Aorta (tissue), 5 donors: ENCODE measurements at places on chromosomes 12 and 14.

GRCh38 chr12:57048423-57049118 lies 1.4 kb downstream of the MYO1A start:
- no peaks in the 10 kb centered on the region for H3K27me3 ChIP-seq
- no peak overlapping the region for H3K27ac ChIP-seq
- H3K4me1 ChIP-seq: no peaks in the 10 kb centered on the region
- no peaks in the 10 kb centered on the region for H3K36me3 ChIP-seq
- H3K4me3 ChIP-seq: no peak overlapping the region

DNA sequence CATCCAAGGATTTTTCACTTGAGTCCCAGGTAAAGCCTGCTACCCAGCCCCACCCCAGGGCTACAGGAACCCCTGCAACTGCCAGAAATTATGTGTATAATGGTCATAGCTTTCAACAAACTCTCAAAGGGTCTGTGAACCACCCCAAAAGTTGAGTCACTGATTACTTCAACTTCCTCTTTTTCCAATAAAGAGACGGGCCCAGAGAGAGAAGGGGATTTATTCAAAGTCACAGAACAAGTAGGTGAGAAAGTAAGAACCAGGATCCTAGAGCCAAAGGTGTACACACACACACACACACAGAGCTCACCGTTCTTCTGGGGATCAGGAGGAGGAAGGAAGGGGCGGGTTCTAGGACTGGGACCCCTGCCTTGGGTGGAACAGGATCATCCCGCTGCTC lies 4.8 kb upstream of the ITPK1 start:
- DNase-seq: no peak
- H3K4me3 ChIP-seq: no peak overlapping the region

DNA sequence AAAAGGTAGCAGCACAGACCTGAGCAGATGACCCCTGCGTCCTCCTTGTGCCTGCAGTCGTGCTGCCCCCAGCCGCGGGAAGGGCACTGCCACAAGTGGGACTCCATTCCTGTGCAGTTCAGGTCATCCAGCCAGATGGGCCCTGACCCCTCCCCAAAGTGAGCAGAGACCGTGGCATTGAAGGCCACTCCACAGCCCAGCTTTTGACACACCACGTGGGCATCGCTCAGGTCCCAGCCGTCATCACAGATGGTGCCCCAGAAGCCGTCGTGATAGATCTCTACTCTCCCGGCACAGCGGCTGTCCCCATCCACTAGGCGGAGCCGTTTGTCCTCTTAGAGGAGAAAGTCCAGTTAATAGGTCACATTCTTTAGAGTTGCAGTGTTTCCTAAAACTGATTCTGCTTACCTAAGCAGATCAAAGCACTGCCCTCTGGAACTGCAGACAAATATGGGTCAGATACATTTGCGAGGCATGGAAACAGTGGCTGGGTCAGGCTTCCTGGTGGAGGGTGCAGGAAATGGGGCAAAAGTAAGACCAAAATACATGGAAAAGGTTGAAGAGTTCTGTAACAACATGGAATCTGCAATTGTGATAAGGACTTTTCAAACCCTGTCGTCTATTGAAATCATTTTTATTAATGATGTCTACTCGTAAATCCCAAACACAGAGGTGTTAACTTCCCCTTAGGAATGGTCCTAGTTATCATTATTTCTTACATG lies 69.4 kb downstream of the CD163L1 start:
- H3K4me1 ChIP-seq: no peaks in the 10 kb centered on the region
- no peaks in the 10 kb centered on the region for H3K27me3 ChIP-seq
- H3K27ac ChIP-seq: no peak overlapping the region
- no peaks in the 10 kb centered on the region for H3K36me3 ChIP-seq

- DNase-seq: no peak
- H3K27ac ChIP-seq: no peak overlapping the region
- H3K36me3 ChIP-seq: no peaks in the 10 kb centered on the region
- no peaks in the 10 kb centered on the region for H3K4me1 ChIP-seq
- H3K27me3 ChIP-seq: no peaks in the 10 kb centered on the region
- no peak overlapping the region for H3K4me3 ChIP-seq
Observed at GRCh38 chr12:94872671-94872970, 130.9 kb downstream of the NDUFA12 start.

DNA sequence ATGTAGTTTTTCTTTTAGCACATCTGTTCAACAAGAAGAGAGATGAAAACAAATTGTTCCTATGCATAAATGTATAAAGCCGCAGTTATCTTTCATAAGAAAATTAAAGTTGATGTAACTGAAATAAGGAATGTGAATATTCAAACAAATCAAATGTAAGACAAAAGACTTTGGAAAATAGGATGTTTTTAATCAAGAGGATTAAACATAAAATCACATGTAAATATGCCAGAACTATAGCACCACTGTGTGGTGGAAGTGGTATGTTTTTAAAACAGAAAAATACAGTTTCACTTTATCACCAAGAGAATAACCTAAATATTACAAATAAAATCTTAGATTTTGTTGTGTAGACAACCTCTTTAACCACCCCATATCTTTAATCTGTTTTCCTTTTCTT lies 40.4 kb downstream of the CAPS2 start:
- DNase-seq: no peak
- H3K36me3 ChIP-seq: no peaks in the 10 kb centered on the region
- H3K4me1 ChIP-seq: no peaks in the 10 kb centered on the region

- no peak for DNase-seq
- no peak overlapping the region for H3K27ac ChIP-seq
- H3K4me1 ChIP-seq: peaks cover 1% of the 10 kb centered on the region
- no peaks in the 10 kb centered on the region for H3K36me3 ChIP-seq
- H3K4me3 ChIP-seq: no peak overlapping the region
Observed at GRCh38 chr12:15677228-15677627, 112.0 kb downstream of the EPS8 start.

GRCh38 chr14:23861666-23862065 lies 91.9 kb upstream of the DHRS4 start:
- H3K27me3 ChIP-seq: no peaks in the 10 kb centered on the region
- H3K4me1 ChIP-seq: no peaks in the 10 kb centered on the region
- no peaks in the 10 kb centered on the region for H3K36me3 ChIP-seq
- no peak overlapping the region for H3K4me3 ChIP-seq

DNA sequence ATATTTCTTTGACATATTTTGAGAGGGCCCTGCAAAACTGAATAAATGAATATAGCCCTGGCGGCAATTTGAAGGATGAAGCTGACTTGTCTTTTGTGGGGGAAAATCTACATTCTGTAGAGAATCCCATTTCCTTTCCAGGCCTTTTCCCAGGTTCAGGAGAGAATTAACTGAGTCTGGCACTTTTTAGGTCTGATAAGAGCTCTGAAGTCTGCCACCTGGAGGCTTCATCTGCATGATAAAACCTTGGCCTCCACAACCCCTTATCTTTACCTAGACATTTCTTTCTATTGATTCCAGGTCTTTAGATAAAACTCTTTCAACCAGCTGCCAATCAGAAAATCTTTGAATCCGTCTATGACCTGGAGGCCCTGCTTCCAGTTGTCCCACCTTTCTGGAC lies 299.4 kb downstream of the ETNK1 start:
- no peak overlapping the region for H3K27ac ChIP-seq
- H3K4me1 ChIP-seq: no peaks in the 10 kb centered on the region
- H3K4me3 ChIP-seq: no peak overlapping the region
- H3K27me3 ChIP-seq: no peaks in the 10 kb centered on the region

GRCh38 chr14:31592122-31592521 lies 30.9 kb downstream of the NUBPL start:
- H3K4me3 ChIP-seq: no peak overlapping the region
- H3K4me1 ChIP-seq: no peaks in the 10 kb centered on the region
- no peak overlapping the region for H3K27ac ChIP-seq
- no peaks in the 10 kb centered on the region for H3K27me3 ChIP-seq
- DNase-seq: no peak

- no peak overlapping the region for H3K27ac ChIP-seq
- no peaks in the 10 kb centered on the region for H3K4me1 ChIP-seq
- no peaks in the 10 kb centered on the region for H3K36me3 ChIP-seq
- DNase-seq: no peak
- no peak overlapping the region for H3K4me3 ChIP-seq
- no peaks in the 10 kb centered on the region for H3K27me3 ChIP-seq
Observed at GRCh38 chr12:62586850-62587249, 120.2 kb downstream of the MON2 start.

DNA sequence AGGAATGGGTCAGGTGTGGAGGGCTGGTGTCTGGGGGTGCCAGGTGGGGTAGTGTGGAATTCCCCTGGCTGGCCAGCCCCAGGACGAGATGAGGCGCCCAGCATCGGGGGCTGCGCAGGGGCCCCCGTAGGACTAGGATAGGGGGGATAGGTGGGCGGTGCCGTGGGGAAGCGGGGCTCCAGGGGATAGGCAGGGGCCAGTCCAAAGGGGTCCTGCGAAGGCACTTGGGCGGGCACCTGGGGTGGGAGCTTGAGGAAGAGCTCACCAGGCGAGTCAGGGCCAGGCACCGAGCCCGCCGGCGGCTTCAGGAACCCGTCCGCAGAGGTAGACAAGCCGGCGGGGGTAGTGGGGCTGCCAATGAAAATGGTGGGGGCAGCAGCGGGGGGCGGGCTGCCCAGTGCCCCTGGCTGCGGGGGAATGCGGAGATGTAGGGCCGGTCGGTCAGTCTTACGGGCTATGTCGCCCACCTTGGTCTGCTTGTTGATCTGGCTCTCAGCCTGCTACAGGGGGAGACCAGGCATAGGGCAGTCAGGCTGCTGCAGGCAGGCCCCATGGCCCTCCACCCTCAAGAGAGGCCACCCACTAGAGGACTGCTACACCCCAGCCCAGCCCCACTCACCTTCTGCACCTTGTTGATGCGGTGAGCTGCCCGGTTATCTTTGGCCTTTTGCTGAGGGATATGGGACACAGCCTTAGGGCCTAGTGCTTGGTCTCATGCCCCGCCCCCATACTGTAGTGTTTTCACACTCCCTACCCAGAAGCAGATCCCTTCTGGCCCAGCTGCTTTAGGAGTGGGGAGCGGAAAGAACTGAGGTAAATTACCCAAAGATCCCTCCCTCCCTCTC lies 19.3 kb downstream of the KMT2D start:
- no peaks in the 10 kb centered on the region for H3K4me1 ChIP-seq
- H3K27ac ChIP-seq: no peak overlapping the region
- no peaks in the 10 kb centered on the region for H3K27me3 ChIP-seq

GRCh38 chr12:119181944-119182343 lies 3.2 kb downstream of the HSPB8 start:
- H3K27ac ChIP-seq: peak overlapping the region; percentile 42
- no peaks in the 10 kb centered on the region for H3K4me1 ChIP-seq
- no peak for DNase-seq
- H3K27me3 ChIP-seq: no peaks in the 10 kb centered on the region
- H3K4me3 ChIP-seq: peak overlapping the region; percentile 95
